ENCODE measurements at places on chromosomes 5 and 9. TPM values are rescaled to one million over a fixed set of nuclear protein-coding genes. Genes with fewer than 3 reads are reported as not detected.

GRCh38 chr5:163079618-163080017, 357.8 kb upstream of the CCNG1 start:
- DNase-seq: no peak

- no peak for DNase-seq
These were observed 148.9 kb upstream of the IRX2 start for GRCh38 chr5:2900360-2900759.

DNA sequence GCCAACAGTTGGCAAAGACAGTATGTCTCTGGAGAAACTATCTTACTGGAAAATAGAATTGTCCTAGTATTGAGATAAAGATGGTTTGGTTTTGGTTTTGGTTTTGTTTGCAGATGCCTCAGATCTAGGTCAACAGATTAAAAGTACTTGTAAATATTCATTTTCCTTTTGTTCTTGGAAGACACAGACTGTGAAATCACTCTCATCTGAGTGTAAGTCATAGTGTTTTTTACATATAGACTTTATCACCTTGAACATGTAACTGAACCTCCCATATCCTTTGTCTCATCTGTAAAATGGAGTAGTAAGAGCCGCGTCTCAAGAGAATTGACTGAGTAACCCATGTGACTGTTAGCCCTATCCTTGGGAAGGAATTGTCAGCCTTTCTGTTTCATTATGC, 34.3 kb downstream of the MAP3K1 start:
- DNase-seq: no peak

Gene ARL14EPL
- 22.9 TPM for total RNA-seq

- DNase-seq: no peak
These were observed 508.1 kb upstream of the BRINP1 start for GRCh38 chr9:119877306-119877705.

All from HCT116 (cell line).